ENCODE measurements at places on chromosomes 4 and X.

- no peak for DNase-seq
These were observed 207.3 kb upstream of the PABPC4L start for GRCh38 chr4:134408897-134409296.

DNA sequence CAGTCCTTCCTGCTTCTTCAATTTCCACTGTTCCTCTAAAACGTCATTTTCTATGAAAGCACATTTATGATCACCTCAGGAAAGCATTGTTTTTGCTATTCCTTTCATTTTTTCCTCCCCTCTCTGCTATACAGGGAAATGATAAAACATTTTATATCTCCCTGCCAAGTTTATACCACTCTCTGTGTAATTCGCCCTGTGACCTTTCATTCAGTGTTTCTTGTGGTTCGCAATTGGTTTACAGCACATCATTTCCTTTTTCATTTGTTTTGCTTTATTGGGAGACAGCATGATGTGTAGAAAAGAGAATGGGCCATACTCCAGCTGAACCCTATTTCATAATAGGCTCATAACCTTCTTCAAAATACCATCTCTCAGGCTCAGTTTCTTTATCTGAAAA, 99.9 kb upstream of the RAPGEF2 start:
- DNase-seq = no peak

- DNase-seq = no peak
These were observed 8.4 kb upstream of the TMEM144 start for GRCh38 chr4:158201876-158202275.

DNA sequence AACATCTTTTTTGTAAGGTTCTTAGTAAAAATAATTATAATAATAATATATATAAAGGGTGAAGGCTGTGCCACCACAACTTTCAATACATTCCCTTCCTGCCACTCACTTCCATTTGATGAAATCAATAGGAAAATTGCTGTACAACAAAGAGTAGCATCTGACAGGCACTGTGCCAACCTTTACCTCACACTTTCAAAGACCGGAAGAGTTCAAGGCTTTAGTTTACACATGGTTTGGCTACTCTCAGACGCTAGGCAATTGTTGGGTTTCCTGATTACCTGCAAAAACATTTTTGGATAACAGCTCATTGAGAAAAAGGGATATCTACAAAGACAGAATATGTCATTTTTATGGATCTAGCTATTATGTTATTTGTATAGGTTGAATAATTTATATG, 5.5 kb upstream of the ING2 start:
- DNase-seq = peak; percentile 26

DNA sequence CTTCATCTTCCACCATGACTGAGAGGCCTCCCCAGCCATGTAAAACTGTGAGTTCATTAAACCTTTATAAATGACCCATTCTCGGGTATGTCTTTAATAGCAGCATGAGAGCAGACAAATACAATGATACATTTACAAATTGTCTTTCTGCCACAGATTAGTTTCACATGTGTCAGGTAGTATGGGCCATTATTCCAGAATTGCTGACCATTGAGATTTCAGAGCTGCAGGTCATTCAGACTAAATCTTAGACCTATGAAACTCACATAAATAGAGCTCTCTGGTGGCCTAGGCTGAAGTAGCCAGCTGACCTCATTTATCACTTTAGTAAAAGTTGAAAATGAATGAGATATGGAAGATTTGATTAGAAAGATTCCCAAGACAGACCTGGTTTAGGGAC, 105.8 kb downstream of the FIP1L1 start:
- no peak for DNase-seq

DNA sequence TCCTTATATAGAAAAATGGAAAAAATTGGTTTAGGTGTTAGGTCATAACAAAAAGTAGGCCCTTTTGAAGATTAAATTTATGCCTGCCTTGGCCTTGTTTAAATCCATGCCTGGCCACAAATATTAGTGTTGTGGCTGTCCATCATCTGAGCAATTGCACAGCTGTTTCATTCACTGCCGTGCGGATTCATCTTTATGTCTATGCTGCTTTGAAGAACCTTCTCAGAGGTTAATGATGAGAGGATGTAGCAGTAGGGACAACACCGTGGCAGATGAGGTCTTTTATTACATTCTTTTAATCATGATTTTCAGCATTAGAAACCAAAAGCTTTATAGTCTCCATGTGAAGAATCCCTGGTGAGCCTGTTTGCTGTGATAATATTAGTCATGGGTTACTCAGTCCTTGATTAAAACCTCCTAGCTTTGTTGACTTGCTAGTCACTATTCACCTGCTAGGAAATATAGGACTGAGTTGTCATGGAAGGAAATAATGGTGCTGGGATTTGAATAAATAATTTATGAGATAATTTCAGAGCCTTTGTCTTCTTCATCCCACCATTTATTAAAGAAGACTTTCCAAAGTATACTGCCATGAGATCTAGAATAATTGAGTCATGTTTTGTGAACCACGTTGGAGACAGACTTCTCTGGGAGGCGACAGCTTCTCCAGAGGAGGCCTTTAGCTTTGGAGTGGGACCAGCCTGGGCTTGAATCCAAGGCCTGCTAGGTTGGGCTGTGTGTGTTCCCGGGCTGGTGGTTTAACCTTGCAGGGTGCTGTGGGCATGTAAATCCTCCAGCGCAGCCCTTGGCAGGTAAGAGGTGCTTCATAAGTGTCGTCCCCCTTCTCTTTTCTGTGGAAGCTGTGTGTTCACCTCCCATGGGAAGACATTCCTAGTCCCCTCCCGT, 53.5 kb downstream of the PTTG2 start:
- no peak for DNase-seq

- no peak for DNase-seq
These were observed 242.8 kb downstream of the EVC2 start for GRCh38 chr4:5465529-5465928.

DNA sequence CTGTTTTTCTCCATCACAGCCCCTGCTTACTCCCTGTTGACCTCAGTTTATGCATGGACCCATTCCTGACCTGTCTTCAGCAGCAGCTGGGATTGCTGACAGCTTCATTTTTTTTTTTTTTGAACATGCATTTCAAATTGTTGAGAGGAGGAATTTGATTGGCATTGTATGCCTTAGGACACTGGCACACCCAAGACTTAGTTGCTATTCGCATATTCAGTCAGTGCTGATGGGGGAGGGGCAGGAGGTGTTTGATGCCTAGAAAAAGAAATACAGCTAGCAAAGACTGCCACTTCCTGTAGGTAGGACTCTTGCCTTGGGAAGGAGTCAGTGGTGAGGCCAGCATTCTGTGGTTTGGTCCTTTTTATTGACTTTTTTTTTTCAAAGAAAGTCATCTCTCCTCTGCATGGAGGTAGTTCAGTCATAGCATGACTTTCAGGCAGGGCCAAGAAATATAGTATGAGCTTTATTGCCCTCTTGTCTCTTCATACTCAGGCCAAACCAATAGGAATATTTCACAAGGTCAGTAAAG, 33.6 kb upstream of the XK start:
- no peak for DNase-seq

- DNase-seq = no peak
These were observed 278.9 kb downstream of the EPHA5 start for GRCh38 chr4:65391382-65391781.

- peak; percentile 18 for DNase-seq
These were observed 2.2 kb upstream of the CFI start for GRCh38 chr4:109803924-109804571.

- no peak for DNase-seq
These were observed 24.1 kb downstream of the FGFRL1 start for GRCh38 chr4:1035510-1035909.

DNA sequence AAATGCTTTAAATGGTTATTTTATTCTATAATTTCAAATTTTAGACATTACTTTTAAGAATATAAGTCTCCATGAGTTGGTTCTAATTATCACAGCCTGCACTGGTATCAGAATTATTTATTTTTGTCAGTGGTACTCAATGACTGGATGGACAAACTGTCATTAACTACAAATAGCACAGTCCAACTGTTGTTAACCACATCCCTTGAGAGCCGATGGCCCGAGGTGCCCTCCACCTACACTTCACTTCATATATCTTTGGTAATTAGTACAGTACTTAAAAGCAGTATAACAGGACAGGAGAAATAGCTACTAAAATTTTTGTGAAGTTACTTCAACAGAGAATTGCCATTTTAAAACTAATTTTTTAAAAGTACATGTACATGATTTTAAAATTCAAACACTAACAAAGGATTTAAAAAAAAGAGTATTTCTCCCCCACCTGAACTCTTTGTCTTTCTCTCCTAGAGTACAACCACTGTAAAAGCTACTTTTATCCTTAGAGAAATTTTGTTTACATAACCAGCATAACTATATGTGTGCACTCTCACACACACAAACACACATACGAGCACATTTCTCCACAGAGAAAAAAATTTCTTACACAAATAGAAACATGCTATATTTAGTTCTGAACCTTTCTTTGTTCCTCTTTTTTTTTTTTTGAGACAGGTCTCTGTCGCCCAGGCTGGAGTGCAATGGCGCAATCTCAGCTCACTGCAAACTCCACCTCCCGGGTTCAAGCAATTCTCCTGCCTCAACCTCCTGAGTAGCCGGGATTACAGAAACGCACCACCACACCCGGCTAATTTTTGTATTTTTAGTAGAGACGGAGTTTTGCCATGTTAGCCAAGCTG, 6.5 kb downstream of the TIFA start:
- no peak for DNase-seq

- no peak for DNase-seq
These were observed 227.0 kb downstream of the CPE start for GRCh38 chr4:165605811-165606210.

DNA sequence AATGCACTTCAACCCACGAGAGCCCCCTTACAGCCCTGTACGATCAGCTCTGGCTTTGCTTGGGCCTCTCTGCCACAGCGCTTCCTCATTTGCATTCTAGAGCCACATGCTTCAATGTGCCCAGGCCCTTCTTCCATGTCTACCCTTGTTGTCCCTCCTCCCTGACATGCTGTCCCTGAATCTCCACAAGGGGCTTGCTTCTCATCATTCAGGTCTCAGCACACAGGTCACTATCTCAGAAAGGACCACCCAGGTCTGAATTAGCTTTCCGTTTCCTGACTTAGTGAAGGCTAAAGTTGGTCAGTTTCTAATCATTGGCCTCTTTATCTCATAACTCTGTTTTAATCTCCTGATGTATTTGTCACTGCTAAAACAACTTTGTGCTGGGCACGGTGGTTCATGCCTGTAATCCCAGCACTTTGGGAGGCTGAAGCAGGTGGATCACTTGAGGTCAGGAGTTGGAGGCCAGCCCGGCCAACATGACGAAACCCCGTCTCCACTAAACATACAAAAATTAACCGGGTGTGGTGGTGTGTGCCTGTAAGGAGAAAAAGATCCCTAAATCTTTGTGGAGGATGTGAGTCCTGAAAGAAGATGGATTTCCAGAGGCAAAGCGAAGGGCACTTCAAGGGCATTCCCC, 17.9 kb upstream of the SLC34A2 start:
- DNase-seq = no peak

DNA sequence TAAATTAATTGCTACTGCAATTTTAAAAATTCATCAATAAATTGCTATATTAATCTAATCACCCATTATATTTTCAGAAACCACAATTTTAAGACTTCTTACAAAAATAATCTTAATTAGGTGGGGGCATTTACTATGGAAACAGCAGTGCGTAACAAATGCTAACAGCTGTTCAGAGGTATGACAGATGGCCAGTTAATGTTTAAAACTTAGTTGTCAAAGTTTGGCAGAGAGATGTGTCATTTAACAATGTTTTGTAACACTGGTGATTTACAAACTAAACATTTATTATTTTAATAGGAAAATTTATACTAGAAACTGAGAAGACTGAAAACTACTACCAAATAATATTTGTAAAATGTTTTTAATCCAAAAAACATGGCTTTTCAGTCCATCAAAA, 85.2 kb upstream of the GPR34 start:
- no peak for DNase-seq

- peak; percentile 41 for DNase-seq
These were observed 98.3 kb upstream of the MAML3 start for GRCh38 chr4:140252141-140252741.

DNA sequence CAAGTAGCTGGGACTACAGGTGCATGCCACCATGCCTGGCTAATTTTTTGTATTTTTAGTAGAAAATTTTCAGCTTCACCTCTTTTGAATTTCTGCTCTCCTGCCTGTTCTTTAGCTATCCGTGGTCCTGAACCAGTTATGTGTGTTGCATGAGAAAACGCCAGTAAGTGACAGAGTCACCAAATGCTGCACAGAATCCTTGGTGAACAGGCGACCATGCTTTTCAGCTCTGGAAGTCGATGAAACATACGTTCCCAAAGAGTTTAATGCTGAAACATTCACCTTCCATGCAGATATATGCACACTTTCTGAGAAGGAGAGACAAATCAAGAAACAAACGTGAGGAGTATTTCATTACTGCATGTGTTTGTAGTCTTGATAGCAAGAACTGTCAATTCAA, 13.9 kb downstream of the ALB start:
- DNase-seq = peak; percentile 57
